ENCODE measurements at places on chromosomes 6 and 20.

DNA sequence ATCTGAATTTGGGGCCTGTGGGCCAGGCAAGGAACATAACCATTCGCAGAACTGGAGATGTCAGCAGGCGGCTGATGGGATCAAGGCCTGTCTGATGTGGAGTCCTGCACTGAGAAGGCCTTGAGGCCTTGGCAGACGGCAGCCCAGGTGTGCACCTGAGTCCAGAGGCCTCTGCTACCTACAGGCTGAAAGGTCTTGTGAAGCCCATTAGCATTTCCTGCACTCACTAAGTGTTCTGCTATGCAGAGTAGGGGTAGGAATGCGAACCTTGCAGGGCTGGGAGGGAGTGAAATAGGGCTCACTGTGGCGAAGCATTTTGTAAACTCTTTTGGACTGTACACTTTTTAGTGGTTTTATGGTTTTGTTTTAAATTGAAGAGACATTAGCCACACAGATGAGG, 48.3 kb upstream of the RNF24 start:
- no peak for DNase-seq

DNA sequence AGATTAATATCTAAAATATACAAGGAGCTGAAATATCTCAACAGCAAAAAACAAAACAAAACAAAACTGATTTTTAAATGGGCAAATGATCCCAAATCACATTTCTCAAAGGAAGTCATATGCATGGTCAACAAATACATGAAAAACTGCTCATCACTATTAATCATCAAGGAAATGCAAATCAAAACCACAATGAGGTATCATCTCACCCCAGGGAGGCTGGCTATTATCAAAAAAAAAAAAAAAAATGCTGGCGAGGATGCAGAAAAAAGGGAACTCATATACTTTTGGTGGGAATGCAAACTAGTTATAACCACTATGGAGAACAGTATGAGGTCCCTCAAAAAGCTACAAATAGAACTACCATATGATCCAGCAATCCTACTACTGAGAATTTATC, 34.6 kb downstream of the REPS1 start:
- DNase-seq, result no peak

DNA sequence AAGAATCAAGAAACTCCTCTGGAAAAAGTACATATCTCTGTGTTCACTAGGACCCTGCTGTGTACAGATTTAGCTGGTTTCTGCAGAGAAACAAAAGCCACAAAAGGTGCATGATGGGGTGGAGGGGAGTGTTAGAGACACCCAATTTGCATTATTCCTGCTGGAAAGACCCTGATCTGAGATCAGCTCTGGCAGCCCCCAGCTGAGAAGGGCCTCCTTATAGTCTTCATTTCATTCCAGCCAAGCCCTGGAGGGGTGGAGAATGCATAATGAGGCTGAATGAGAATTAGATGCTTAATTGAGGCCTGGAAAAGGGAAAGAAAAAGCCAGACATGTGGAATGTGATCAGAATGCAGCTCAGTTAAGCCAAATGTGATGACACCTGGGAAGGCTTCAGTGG, 545.6 kb downstream of the KIF16B start:
- DNase-seq, result no peak

DNA sequence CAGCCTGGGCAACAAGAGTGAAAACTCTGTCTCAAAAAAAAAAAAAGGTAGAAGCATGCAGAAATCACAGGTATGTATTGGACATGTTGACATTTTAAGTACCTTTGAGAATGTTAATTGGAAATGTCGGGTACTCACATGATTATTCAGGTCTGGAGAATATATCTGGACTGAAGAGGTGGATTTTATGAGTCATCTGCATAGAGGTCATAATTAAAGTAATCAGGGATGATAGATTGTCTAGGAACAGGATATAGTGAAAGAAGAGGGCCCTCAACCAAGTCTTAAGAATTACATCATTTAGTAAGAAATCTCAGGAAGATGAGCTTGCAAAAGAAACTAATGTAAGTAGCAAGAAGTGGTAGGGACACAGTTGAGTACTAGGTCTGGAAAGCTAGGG, 212.5 kb downstream of the UTRN start:
- no peak for DNase-seq

DNA sequence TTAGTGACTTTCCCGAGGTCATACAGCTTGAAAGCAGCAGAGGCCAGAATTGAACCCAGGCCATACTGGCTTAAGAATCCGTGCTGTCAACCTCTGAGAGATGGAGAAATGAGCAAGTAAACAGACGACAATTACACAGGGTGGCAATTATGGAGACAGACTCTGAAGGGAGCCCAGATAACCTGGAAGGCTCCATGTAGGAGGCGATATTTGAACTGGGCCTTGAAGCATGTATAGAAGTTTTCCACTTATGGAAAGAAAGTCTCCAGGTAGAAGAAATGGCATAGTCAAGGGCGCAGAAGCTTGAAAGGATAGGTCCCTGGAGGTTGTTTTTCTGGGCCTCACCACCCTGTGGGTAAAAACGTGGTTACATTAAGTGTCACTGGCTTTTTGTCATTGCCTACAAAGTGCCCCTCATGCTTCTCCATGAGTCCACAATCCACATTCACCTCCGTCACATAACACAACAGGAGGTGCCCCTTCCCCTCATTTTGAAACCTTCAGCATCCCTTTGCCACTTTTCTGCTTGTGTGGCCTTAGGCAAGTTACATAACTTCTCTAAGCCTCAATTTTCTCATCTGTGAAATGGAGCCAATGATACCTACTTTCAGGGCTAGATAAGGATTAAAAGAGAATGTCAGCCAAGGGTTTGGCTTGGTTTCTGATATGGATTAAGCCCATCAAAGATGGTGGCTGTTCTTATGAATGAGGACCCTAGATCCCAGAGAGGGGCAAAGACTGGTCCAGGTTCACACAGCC, 5.9 kb upstream of the BPI start:
- no peak for DNase-seq

DNA sequence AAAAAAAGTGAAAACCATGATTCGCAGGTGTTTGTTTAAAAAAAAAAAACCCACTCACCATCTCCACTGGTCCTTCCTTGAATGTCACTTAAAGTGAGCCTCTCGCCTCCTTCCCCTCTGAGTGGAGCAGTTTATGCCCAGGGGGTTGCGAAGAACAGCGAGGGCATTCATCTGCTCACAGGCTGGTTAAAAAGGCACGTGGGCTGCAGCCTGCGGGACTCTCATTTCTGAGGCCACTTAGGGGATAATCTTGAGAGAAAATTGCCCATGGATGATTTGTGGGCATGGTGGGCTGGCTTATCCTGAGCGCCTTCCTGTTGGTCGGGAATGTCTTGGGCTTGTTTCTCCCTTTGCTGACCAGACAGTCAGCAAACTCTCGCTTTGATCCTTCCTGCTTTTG, 18.9 kb downstream of the BCAS4 start:
- DNase-seq, result no peak

DNA sequence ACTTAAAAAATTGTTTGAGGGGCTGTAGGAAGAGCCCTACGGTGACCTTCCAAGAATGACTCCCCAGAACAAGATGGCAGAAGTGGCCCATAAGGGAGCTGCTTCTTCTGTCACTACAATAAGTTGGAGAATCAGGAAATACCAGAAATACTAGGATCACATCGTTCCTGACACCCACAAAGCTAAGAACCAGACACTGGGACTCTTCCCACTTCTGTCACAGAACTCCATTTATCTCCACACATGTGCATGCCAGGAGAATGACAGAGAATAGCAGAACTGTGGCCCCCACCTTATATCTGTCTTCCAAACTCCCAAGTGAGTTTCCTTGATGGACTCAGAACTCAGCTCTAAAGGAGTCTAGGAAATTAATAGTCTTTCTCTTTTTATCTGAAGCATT, 54.6 kb upstream of the UBR2 start:
- no peak for DNase-seq

GRCh38 chr6:161200610-161201370, 73.1 kb downstream of the AGPAT4 start:
- no peak for DNase-seq

DNA sequence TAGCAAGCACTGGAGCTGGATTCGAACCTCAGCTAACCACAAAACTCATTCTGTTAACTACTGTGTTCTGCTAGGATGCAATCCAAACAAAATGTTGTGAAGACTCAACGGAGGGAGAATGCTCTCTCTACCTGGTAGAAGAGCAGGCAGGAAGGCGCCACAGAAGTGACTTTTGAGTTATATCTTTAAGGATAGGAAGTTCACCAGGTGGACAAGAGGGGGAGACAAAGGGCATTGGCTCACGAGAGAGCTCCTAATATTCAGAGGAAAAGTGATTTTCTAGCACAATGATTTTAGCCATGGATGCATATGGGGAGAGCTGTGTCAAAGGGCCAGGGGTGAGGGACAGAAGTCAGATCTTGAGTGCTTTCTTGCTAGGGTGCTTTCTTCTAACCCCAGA, 108.4 kb upstream of the MAFB start:
- DNase-seq, result no peak

DNA sequence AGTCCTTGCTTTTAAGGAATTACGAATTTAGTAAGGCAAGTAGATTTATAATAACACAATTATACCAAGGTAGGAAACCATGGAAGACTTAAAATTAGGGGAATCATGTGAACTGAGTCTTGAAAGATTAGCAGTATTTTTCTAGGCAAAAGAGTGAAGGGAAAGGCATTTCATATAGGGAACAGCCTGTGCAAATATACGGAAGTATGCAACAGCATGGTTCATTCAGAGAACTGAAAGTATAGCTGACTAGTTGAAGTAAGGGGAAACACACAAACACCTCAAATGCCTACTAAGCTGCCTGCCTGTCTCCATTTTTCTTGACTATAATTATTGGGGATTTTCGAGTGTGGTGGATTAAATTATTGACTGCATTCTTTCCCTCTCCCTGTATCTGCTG, 39.0 kb upstream of the ECHDC1 start:
- DNase-seq, result no peak

GRCh38 chr6:13351271-13351670, 22.9 kb upstream of the TBC1D7 start:
- DNase-seq, result no peak
